ENCODE measurements at places on chromosomes 2 and 18.

GRCh38 chr2:187936228-187936627 is 355.4 kb upstream of the GULP1 start:
- DNase-seq: no peak

DNA sequence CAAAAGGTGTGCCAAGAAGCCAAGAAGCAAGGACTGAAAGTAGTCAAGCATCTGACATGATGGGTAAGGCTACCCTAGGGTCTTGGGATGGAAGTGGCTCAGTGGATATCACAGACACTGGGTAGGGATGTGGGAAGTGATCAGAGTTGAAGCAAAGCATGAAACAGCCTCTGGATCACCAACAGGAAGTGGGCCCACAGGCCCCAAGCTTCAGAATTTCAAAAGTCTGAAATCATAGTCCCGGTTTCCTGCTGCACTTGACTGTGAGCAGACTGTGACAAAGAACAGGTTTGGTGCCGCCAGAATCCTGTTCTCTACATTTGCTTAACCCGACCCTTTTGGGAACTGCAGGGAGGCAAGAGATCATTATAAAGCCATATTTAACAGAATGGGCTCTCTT is 57.4 kb downstream of the SP100 start:
- DNase-seq: no peak

DNA sequence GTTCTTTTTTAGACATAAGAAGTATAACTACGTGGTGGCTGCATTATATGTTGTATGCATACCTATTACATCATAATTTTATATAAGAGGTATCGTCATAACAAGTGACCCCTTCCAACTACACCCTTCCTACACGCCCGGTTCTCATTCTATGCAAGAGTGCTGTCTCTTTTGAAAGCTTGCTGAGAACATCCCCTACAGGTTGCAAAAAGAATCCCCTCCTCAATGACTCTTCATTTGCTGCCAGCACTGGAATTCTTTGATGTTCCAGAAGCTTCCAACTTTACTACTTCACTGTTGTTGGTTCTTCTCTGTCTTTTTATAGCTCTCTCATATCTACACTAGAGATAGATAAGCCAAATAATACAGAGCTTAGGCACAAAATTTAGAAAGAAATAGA is 66.4 kb downstream of the CDH7 start:
- no peak for DNase-seq

- DNase-seq: no peak
Measured at GRCh38 chr2:58494071-58494501, 253.0 kb upstream of the FANCL start.

DNA sequence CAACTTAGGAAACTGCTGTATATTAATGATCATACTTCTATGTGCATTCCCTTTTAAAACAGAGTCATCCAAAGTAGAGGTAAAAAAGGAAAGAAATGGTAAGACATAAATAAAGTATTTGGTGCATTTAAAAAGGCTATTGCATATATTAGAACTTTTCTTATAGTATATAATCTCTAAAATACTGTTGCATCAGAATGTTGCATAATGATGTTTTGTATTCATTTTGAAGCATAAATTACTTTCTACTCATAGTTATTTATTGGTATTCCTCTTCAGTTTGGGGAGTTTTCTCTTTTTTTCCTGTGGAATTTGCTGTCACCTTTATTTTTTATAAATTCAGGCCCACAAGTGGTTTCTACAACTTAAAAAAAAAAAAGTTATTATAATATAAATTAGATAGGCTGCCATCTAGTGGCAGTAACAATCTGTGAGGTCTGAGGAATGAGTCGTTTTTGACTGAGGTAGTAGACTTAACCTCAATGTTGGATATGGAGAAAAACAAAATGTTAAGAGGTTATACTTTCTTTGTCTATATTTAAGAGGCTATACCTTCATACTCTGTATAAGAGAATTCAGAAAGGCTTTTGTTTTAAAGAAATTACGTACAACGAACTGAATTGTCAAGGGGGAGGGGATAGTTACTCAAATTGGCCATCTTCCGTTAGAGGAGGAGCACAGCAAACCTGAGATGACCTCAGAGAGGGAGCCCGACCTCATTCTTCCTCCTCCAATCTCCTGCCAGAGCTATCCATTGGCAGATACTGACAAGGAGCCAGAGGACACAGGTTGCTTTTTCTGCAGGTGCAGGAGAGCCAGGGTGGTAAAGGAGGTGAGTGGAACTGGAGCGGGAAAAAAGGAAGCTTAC is 23.8 kb downstream of the ANKAR start:
- peak; percentile 19 for DNase-seq

GRCh38 chr2:203861197-203861596 is 6.4 kb upstream of the CTLA4 start:
- no peak for DNase-seq

- no peak for DNase-seq
Measured at GRCh38 chr2:160364364-160364763, 129.2 kb downstream of the RBMS1 start.

DNA sequence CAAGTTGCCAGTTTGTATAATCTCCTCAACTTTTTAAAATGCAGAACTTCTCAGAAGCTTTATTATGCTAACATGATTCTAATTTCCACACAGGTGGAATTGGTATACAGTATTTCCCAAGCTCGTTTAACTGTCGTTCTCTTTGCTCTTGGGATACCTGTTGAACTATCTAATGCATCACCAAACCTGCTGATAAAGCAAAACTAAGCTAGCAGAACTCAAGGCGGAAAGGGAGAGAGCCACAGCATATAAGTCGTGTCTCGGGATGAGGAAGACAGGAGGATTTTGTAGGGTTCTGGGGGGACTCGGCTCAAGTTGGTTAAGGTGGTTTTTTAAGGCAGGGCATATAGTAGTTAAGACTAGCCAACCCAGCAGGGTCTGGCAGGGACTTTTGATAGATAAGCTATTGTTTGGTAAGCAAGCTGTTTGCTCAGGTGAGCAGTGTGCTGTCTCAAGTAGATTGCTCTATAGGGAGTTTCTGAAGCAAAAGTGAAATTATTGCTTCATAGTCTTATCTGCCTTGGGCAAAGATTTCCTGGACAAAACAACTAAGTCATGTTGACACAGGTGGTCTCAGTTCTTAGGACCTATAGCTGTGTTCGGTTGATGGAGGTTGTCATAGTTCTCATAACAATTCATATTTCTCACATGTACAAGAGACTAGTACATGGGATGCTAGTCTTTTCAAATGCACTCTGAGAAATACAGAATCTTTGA is 28.2 kb upstream of the CHRNA1 start:
- DNase-seq: no peak

GRCh38 chr2:66587216-66587615 is 152.3 kb downstream of the MEIS1 start:
- no peak for DNase-seq

GRCh38 chr2:40592218-40592617 is 140.3 kb upstream of the SLC8A1 start:
- no peak for DNase-seq

- no peak for DNase-seq
Measured at GRCh38 chr2:240259201-240259923, 118.9 kb upstream of the OTOS start.

DNA sequence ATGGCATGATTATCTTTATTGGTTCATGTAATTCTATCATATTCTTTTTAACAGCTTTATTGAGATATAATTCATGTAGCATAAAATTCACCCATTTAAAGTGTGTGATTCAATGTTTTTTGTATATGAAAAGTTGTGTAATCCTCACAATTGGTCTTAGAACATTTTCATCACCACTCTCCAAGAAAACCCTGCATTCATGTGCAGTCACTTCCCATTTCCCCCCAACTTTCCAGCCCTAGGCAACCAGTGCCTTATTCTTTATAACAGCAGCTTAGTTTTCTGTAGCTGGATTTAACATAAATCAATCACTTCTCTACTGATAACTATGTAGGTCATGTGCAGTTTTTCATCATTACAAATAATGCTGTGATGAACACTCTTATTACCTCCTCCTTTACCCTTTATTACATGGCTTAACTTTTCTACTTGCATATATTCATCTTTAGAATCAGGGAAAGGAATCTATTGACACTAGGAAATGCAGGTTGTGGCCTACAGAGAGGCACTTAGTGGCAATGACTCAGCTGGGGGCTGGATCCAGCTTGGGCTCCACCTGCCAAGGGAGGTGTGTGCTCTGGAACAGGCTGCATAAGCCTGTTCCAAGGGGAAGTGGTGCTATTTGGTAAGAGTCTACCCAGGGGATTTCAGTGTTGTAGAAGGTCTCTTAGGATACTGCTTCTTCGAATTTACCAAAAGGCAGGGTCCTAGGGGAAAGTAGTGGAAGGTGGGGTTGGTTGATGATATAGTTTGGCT is 89.1 kb downstream of the ETAA1 start:
- no peak for DNase-seq

GRCh38 chr18:39302481-39302880 is 1736.9 kb upstream of the CELF4 start:
- no peak for DNase-seq

- DNase-seq: no peak
Measured at GRCh38 chr2:205932861-205933260, 153.1 kb downstream of the INO80D start.

GRCh38 chr2:160489111-160489510 is 4.5 kb downstream of the RBMS1 start:
- no peak for DNase-seq

GRCh38 chr18:72867746-72868584 is at the start of gene NETO1:
Gene NETO1, minus strand, starts transcription at chr18:72867987. Its CDS starts 696 bp downstream, at chr18:72867291.
- no peak for DNase-seq

- DNase-seq: no peak
Measured at GRCh38 chr2:26642429-26642828, 1.3 kb upstream of the CIB4 start.

DNA sequence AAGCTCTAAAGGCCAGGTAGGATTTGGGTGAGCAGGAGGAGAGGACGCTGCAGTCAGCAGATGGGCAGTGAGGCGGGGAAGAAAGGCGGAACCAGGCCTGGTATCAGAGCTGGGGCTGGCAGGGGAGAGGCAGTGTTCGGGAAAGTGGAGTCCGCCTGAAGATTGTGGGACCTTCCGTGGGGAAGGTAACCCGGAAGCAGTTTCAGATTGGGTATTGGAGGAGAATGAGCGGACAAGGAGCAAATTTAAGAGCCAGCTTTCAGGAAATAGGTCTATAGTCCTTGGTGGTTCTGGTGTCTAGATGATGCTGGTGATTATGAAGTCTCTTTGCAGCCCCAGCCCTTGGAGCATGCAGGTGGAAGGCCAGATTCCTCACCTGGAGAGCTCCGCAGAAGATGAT is 51.0 kb downstream of the TCF7L1 start:
- no peak for DNase-seq

GRCh38 chr18:53148123-53148522 is 808.1 kb downstream of the DCC start:
- DNase-seq: no peak

DNA sequence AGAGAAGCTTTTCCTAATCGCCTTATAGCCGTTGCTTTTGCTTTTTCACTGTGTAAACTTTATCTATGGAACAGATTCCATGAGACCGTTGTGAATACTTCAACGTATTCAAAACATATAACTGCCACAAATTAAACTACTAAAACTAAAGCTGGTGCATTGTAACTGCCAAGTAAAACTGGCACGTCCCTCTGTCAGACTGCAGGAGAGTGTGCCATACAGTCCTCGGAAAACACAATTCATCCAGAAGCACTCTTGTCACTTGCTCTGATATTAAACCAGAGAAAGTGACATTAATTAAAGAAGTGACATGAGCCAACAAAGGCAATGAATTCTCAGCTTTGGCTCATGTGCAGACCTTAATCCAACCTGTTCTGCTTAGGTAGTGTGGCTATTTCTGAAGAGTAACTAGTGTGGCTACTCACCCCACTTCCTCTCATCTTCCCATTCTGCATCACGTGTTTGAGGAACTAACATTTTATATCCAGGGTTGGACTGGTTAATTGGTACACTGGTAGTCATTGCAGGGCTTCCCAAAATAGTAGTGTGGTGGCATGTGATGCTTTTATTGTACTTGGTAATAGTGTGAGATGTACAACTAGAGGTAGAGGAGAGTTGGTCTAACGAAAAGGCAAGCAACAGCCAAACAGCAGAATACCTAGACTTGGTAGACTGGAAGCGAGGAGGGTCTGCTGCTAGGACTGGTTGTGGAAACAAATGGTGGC is 9.7 kb downstream of the VRK2 start:
- DNase-seq: no peak

DNA sequence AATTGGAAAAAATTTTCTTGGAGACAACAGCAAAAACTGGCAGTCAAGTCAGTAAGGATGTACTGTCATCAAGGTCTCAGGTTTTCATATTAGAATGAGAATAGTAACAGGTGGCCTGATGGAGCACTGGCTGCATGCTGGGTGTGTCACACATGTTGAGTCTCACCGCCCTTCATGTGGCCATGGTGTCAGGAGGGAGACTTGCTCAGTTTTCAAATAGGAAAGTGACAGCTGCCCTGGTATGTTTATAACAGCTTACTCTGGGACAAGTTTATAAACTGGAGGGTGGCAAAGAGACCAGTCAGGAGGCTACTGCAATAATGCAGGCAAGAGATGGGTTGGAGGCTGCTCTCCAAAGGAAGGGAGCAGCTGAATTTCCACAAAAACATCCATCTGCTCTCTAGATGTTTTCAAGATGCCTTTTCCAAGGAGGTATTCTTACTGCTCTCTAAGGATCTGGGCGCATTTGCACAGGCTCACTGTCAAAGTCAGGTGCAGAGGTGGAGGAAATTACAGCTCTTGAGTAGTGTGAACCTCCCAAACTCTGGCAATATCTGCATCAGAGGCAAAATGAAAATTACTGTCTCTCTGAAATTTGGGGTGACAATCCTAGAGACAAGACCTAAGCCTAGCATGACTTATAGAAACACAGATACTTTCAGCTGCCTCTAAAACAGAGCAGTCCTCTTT is 321.9 kb upstream of the RAB12 start:
- no peak for DNase-seq

DNA sequence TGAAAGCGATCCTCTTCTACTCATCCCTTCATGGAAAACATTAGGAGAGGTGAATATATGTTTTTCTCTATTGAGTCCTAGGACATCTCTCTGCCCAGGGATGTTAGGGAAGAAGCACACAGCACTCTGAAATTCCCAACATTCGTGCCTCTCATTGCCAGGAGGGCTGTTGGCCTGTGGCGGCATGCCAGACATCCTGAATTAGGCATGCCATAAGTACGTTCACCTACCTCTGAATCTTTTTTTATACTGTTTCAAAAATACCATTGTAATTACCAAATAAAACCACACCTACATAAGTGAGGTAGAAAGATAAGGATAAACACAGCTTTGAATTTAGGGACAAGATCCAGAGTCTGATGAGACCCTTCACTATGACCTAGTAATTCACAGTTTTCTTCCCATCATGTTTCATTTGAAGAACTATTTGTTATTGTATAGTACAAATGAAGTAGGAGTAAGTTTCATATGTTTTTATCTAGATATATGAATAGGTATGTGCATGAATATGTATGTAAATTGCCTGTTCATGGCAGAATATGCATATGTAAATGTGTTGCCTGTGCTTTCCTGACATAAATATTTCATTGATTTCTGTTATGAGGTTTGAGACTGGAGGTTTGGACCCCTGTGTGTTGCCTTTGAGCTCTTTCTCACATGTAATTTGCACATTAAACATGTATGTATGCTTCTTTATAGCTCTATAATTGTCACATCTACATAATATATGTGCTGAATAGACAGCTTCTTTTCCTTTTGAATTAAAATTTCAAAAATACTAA is 66.6 kb upstream of the STAM2 start:
- DNase-seq: no peak
